NCI-H69 (cell line): ENCODE measurements at places on chromosomes 6 and 20.

DNA sequence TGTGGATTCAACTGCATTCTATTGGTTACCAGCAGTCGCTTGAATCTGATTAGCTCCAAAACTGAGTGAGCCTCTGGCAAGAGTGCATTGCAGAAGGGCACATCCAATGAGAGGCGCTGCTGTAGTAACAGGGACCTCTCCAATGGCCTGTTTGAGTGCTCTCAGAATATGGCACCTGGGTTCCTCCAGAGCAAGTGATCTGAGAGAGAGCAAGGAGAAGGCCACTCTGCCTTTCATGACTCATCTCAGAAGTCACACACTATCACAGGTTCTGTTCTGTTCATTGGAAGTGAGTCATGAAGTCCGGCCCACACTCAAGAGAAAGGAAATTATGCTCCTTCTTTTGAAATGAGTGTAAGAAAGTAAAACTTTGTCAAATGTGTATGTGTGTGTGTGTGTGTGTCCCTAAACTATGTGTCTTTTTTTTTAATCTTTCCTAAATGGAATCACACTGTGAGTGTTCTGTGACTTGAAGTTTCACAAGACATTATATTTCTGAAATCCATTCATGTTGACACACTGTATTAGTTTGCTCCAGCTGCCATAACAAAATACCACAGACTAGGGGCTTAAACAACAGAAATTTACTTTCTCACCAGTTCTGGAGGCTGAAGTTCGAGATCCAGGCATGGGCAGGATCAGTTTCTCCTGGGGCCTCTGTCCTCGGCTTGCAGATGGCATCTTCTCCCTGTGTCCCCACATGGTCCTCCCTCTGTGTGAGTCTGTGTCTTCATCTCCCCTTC lies 138.3 kb upstream of the CDYL start:
- DNase-seq, result no peak

GRCh38 chr6:135012764-135013163 lies 41.9 kb downstream of the HBS1L start:
- no peak for DNase-seq

GRCh38 chr20:9608639-9609340 lies 94.4 kb downstream of the LAMP5 start:
- peak; percentile 18 for DNase-seq

- DNase-seq, result peak; percentile 16
These were observed 343.0 kb upstream of the ARID1B start for GRCh38 chr6:156434049-156434794.

DNA sequence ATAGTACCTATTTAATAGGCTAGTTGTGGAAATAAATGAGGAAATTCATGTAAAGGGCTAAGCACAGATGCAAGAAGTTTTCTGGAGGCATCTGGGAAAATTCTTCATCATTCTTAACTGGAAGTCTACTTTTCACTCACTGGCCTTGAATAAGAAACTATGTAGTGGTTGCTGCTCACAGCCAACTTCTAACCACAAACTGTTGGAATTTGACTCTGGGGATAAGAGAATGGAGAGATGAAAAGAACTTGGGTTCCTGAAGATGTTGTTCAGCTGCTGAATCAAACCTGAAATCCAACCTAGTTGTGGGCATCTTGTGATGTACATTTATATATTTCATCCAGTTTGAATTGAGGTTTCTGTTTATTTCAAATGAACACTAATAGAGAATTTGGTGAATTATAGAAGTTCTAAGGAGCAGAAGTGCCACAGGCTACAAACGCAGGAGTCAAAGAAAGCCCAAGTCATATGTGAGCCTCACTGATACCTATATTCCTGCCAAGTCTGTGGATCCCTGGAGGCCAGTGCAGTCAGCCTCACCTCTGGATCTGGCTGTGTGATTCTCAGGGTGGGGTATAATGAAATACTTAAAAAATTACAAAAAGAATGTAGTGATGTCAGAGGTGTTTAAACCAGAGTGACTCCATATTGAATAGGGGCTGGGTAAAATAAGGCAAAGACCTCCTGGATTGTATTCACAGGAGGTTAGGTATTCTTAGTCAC lies 18.7 kb upstream of the MEI4 start:
- no peak for DNase-seq

GRCh38 chr6:10882657-10883171 lies 873 bp upstream of the GCM2 start:
- no peak for DNase-seq

- no peak for DNase-seq
These were observed 166.5 kb downstream of the VEGFA start for GRCh38 chr6:43936476-43936875.

DNA sequence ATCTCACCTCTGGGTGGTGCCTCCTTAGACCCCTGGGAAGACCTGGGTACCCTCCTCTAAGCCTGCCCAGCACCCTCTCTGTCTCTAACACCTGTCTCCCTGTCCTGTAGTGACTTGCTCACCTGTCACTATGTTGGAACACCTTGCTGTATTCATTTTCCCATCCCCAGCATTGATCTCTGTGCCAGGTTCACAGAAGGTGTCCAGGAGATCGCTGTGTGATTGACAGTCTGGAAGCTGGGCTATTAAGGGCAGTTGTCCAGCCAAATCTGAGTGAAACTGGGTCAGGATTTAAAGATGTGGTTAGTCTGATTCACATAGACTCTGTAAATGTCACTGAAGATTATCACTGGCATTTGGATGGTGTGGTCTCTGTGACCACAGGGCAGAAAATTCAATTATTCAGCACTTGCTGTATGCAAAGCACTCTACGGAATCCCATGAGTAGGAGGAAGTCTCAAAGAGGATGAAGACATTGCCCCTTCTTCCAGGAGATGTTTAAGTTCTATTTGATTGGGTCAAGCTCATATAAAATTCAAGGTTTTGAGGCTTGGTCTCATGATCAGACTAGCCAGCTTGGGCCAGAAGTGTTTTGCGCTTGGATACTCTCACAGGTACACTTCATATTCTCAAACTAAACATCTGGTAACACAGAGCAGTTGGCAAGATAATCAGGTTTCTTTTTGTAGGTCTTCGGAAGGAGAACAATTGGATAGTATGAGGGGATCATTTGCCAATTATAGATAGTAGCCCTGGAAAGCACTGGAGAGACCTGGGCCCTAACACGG lies 57.8 kb upstream of the TAGAP start:
- DNase-seq, result no peak

GRCh38 chr6:16481697-16482399 lies 243.5 kb downstream of the GMPR start:
- no peak for DNase-seq

GRCh38 chr6:3850451-3851203 lies 1.5 kb downstream of the FAM50B start:
- no peak for DNase-seq

DNA sequence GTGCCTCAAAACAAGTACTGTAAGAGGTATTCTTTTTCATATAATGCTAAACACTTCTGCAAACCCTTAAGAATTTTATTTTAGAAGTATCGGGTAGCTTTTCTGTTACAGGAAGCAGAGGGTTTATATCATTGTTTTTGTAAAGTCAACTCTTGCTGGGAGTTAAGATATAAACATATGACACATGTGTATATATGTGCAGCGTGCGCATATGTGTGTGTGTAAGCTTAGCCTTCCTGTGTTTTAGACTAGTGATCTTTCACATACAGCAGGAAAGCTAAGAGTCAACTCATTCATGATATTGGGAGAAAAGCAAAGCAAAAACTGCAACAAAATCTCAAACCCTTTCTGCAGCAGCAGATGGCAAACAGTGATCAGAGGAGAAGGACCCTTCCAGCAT lies 102.4 kb downstream of the ARID1B start:
- no peak for DNase-seq

DNA sequence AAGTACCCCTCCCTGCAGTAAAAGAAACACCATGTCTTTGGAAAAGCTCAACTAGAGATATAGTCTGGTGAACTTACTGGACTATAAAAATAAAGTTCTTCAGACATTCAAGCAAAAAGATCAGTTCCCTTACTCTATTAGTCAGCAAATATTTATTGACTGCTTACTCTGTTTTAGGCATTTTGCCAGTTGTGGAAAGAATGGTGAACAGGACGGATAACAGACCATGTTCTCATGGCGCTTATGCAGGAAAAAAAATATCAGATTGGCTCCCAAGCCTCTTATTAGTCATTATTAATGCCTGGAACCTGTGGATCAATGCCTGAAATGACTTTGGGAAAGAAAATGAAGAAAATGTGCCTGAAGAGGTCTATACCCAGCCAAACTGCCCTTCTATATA lies 282.2 kb upstream of the EPHA7 start:
- no peak for DNase-seq

DNA sequence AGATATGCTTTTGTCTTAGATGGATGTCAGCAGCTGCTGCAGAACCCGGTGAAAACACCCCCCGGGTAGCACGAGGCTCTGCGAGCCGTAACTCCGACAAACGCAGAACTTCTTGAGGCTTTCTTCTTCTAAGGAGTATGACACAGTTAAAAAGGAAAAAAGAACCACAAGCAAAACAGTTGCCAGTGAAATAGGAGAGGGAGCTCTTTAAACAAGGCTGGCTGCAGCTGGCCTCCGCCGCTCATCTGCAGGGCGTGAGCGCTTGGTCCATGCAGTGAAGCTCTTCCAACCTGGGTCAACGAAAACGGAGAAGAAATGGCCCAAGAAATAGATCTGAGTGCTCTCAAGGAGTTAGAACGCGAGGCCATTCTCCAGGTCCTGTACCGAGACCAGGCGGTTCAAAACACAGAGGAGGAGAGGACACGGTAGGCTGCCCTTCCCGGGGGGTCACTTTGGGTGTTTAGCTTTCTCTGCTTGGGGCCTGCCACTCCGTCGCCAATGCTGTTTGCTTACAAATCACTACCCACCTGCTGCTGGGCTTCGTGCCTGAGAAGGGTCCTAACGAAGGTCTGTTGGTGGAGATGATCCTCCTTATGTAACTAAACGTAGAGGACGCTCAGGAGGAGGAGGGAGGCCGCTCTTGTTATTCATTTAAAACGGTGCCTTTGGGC lies 13.2 kb downstream of the SYTL3 start:
- peak; percentile 100 for DNase-seq

DNA sequence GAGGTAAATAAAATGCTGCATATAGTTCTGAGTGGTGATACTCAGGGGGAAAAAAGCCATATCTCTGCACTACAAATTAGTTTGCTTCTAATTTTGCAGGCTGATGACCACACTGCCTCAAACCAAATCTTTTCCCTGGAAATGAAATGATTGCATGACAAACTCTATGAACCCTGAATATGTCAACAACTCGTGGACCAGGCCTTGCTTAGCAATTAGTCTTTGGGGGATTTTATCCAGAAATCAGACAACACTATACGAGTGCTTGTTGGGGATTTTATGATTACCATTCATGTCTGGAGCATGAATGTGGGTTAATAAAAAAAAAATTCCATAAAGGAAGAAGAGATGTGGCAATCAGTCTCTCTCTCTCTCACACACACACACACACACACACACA lies 42.0 kb downstream of the SOBP start:
- DNase-seq, result no peak

DNA sequence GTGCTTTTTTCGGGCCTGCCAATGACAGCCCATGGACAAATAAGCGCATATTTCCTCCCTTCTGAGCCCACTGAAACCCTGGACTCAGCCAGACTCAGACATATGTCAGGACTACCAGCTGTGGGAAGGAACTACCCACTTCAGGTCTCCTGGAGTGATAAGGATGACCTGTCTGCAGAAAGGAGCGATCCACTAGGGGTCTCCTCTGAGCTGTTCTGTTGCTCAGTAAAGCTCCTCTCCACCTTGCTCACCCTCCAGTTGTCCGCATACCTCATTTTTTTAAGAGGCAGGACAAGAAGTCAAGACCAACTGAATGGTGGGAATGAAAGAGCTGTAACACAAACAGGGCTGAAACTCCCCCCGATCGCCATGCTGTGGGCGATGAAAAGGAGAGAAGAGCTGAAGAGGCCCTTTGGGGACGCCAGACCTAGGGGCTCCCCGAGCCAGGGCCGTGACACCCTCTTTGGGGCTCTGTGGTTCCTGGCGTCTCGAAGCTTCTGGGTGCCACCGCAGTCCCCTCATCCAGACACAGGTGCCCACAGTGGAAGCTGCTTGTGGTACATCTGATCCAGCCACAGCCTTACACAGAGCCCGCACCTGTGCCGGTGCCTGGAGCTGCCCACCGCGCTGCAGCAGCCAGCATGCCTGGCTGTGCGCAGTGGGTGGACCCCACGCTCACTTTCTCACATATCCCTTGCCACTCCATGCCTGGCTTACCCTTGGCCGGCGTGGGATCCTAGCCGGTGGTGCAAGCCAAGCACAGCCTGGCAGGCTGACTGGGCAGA lies 68.8 kb downstream of the EYS start:
- DNase-seq, result peak; percentile 64

- peak; percentile 47 for DNase-seq
These were observed 428.4 kb upstream of the CHD6 start for GRCh38 chr20:42046371-42047085.

GRCh38 chr20:62259294-62259565 lies 20.9 kb downstream of the OSBPL2 start:
- no peak for DNase-seq

DNA sequence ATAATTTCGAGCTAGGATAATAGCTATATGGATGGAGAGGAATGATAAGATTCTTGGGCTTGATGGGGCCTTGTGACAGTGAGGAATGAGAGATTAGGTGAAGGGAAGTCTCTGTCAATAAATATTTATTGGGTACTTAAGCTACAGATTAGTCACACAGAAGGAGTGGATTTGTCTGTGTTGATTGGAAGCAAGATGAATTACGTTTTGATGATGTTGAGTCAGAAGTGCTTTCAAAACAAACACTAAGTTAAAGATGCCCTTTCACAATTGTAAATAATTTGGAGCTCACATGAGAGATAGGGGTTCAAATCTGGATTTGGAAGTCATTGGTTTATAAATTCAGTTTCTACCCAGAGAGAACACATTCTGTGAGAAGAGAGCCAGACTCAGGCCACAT lies 834.2 kb downstream of the KIF16B start:
- no peak for DNase-seq

GRCh38 chr6:141077355-141078333 lies 1055.1 kb upstream of the GJE1 start:
- DNase-seq, result peak; percentile 77

DNA sequence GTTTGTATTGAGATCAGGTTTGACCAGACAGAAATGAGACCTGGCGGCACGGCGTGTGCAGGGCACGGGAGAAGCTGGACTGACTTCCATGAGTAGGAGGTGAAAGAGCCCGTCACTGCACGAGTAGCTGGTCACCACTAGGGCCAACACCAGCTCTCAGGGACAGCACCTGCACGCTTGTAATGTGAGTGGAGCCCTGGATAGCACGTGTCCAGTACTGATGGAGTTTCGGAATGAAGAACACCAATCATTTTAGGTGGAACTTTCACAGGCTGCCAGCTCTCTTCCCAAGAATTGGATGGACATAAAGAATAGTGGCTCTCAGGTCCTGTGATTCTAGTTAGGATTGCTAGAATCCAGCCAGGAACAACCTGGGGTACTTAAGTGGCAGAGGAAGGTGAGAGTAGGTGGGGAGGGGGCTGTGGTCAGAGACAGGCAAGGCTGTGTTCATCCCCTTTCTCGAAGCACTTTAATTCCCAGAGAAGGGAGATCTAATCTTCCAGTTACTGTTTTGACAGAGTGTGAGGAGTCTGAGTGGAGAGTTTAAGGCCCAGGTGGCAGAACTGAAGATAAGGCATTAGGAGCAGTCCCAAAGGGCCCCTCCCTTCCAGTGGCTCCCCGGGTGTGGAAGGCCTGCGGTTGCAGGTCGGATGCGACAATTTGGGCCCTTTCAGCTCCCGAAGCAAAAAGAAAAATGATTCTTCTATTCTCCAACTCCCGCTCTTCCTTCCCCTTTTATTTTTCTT lies 314.8 kb downstream of the QKI start:
- no peak for DNase-seq
